ENCODE measurements at places on chromosomes 3 and 15.
A peak's percentile ranks its signal among the peaks of the same experiment; 100 is the strongest.

GRCh38 chr15:70923311-70924080 is 30.9 kb downstream of the LRRC49 start:
- DNase-seq = no peak

DNA sequence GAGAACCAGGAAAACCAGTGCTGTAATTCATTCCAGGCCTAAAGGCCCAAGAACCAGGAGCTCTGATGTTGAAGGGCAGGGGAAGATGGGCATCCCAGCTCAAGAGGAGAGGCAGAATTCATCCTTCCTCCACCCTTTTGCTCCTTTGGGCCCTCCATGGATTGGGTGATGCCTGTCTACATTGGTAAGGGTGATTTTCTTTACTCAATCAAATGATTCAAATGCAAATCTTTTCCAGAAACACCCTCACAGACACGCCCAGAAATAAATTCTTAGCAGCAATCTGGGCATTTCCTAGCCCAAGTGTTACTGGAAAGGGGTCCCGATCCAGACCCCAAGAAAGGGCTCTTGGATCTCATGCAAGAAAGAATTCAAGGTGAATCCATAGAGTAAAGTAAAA is 17.6 kb upstream of the APOD start:
- no peak for DNase-seq

DNA sequence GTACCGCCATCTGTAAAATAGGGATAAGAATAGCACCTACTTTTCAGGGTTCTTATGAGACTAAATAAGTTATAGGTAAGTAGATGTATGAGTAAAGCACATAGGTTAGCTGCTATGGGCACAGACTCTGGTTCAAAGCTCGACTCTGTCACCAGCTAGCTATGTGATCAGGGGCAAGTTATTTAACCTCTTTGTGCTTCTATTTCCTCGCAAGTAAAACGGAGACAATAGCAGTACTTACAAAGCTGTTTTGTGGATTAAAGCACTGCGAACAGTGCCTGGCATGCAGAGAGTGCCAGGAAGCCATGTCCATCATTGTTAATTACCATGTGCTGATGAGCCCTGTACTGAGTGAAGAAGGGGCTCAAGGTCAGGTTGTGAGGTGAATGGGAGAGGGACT is 1.9 kb downstream of the LAMP3 start:
- DNase-seq = no peak

- no peak for DNase-seq
Observed at GRCh38 chr15:86444527-86444926, 364.9 kb downstream of the AGBL1 start.

DNA sequence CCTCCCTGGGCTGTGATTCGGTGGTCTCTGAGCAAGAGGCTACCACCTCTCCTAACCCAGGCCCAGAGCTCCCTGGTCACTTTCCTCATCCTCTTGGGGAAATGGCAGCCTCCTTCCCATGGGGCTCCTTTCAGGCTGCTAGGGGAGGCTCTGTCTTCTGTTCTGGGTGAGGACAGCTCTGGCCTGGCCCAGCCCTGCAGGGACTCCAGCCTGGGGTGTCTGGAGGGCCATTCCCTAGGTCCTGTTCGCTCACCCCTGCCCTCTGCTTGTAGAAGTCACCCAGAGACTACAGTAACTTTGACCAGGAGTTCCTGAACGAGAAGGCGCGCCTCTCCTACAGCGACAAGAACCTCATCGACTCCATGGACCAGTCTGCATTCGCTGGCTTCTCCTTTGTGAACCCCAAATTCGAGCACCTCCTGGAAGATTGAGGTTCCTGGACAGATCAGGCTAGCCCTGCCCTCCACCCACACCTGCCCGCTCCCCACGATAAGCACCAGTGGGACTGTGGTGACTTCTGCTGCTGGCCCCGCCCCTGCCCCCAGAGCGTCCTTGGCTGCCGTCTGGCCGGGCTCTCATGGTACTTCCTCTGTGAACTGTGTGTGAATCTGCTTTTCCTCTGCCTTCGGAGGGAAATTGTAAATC is 30.9 kb downstream of the PRKCD start:
- no peak for DNase-seq

- no peak for DNase-seq
Observed at GRCh38 chr3:2137651-2138050, 39.0 kb downstream of the CNTN4 start.

DNA sequence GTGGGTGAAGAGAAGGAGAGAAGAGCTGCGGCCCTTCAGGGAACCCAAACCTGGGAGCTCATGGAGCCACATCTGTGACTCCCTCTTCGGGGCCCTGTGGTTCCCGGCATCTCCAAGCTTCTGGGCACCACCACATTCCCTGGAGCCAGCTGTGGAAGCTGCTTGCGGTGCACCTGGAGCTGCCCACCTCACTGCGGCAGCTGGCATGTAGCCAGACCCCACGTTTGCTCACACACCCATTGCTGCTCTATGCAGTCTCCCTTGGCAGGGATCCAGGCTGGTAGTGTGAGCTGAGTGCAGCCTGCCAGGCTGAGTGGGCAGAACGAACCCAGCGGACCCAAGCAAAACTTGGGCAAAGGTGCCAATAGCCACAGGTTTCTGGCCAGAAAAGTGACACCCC is 16.8 kb upstream of the PLA2G4E start:
- DNase-seq = peak; percentile 79

DNA sequence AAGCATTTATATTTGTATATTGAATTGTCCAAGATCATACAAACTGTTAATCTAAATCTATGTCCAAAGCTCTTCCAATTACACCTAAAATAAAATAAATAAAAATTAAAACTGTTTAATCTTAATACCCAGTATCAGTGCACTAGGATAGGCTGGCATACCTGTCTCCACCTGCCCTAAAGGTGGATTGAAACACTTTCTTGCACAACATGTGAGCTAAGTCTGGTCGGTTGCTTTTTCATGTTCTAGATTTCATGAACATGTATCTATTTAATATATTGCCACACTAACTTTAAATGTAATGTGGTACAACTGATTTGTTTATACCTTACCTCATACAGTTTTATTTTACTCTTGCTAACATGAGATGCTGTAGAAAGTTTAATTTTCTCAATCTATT is 193.0 kb downstream of the VGLL3 start:
- no peak for DNase-seq

DNA sequence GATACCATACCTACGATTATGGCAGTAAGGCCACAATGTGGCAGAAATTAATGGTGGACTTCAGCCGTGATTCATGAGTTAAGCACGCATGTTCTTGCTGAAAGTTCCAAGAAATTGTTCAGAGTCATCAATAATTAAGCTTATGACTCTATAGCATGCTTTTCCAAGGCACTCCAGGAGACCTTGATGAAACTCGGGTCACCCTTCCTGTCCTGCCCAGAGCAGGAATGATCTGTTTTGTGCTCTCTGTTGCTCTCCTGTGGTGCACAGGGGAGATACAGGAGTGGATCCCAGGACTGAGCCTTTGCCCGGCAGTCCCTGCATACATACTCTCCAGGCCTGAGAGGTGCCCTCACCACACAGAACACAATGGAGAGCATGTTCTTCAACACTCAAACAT is 141.6 kb upstream of the SLC2A2 start:
- DNase-seq = no peak

DNA sequence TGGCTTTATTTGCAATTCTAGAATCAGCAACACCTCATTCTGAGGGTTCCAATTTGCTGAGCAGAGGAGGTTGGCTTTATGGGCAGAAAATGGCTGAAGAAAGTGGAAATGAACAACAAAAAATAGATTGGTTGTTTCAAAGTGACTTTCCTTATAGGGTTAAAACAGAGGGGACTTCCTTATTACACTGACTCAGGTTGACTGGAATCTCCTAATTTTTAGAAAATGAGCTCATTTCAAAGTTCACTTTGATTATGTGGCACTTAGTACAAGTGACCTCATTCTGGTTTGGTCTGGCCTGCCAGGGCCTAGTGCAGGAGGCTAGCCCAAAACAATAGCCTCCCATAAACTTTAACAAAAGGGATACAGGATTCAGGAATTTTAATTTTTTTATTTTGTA is 41.4 kb downstream of the NFKBIZ start:
- no peak for DNase-seq

GRCh38 chr3:50203809-50204803 is 965 bp upstream of the SLC38A3 start:
- DNase-seq = no peak

- no peak for DNase-seq
Observed at GRCh38 chr3:48416546-48416945, 13.3 kb downstream of the PLXNB1 start.

- DNase-seq = no peak
Observed at GRCh38 chr3:16666206-16666605, 61.0 kb upstream of the DAZL start.

DNA sequence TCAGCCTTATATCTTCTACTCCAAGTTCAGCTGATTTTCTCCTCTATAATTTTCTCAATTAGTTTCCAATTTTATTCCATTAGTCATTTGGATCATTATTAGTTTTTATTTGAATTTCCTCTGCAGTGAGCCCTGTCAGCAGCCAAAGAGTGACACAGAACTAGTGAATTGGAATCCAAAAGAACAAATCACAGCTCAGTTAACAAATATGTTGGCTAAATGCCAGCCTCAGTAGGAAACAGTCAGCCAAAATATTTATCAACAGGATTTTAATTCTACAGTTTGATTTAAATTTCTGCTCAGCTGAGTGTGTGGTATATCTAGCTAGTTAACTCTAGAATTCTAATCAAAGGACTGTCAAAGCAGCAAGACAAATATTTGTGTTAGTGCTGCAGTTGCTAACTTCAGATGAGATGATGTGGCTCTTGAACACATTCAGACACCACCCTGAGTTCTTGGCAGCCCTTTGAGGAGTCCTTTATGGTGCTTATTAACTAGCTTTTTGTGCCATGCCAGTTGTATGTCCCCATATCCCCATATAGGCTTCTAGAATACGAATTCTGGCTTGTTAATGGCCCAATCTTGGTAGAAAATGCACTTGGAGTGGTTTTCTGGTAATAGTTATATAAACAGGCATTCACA is 194.5 kb downstream of the CPNE4 start:
- no peak for DNase-seq

DNA sequence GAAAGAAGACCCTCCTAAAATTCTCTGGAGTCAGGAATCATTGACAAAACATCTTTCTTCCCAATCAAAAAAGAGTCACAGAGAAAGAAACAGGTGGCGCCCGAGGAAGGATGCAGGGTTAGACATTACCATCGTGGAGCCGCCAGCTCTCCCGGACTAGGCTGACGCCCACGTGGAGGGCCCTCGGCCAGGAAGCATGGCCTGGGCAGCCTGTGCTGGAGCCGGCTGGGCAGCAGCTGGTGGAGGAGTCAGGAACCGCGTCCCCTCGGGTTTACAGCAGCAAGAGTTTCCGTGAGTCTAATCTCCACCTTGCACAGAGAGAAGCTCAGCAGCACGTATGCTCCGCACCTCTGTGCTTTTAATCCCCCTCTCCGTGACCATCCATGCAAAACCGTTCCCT is 533.7 kb upstream of the ATP11B start:
- no peak for DNase-seq

DNA sequence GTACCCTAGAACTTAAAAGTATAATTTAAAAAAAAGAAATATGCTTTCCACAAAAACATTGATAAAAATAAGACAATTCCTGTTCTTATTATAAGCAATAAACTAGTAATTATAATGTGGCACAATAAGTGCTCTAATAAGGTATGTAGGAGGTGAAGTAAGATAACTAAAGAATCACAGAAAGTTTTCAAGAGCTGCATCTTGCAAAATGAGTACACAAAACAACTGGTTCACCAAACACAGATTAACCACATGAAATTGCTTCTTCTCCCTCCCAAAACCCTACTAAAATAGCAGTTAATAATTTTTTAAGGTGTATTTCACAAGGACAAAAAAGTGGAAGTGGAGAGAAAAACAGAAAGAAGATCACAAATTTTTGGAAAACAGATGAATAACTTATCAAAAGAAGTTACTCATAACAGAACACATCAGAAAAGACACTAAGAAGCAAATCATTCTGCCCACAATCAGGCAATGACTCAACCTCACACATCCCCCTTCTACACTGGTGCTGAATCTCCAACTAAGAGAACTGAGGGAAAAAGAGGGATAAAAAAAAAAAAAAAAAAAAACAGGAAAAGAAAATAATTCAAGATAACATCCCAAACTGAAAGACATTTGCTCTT is 64.2 kb downstream of the TBC1D5 start:
- peak; percentile 4 for DNase-seq

DNA sequence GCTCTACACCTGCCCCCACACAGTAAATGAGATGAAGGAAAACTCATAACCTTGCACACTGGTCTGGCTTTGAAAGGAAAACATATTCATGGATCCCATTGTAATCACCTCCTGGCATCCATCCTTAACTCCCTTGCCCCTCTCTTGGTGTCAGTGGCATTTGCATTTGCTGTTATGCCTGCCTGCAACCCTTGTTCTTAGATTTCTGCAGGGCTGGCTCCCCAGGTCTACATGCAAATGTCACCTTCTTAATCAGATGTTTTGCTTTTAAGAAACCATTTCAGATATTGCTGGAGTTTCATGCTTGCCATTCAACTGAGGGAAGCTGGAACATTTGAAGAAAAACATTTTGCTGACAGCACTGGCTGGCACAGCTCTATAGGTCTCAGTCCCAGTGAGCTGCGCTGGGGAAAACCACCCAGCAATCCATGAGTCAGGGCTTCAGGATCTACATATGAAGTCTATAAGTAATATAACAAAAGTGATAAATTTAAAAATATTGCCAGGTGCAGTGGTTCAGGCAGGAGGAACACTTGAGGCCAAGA is 19.1 kb downstream of the LRRC2 start:
- no peak for DNase-seq

DNA sequence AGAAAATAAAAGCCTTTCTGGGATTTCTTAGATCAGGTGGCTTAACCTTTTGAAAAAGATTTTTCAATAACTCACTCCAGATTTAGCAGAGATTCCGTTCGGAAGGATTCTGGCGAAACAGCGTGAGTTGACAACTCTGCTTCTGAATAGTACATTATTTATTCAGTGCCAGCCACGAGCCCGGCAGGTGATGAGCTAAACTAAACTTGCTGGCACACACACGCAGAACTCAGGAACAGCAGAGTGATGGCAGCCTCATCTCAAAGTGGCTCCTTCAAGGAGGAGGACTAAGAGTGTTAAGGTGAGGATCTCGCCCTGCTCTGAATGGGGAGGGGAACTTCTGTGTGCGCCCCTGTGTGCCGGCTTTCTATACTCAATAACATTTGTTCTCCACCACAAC is 114.3 kb downstream of the FAM43A start:
- no peak for DNase-seq

GRCh38 chr15:40233727-40234577 is 4.9 kb upstream of the PAK6 start:
- DNase-seq = no peak

- DNase-seq = no peak
Observed at GRCh38 chr3:125072301-125072700, 16.5 kb upstream of the HEG1 start.

DNA sequence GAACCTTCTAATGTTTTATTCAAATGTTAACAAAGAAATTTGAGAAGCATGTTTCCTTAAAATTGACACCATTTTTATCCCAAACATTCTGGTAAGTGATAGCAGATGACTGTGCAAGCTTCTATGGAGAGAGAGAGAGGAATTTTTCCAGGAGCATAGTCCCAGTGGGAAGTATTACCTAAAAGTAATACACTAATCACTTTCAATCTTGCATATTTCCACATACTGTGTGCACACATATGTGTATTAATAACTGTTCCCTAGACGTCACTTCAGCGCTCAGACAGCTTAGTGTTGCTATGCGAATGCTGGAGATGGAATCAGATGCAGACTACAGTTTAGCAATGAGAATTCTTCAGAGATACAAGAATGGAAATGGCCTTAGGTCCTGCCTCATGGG is 424.3 kb upstream of the TPRG1 start:
- DNase-seq = no peak
